ENCODE measurements at places on chromosomes 13 and 19. TPM values are rescaled to one million over a fixed set of nuclear protein-coding genes. Genes with fewer than 3 reads are reported as not detected.

DNA sequence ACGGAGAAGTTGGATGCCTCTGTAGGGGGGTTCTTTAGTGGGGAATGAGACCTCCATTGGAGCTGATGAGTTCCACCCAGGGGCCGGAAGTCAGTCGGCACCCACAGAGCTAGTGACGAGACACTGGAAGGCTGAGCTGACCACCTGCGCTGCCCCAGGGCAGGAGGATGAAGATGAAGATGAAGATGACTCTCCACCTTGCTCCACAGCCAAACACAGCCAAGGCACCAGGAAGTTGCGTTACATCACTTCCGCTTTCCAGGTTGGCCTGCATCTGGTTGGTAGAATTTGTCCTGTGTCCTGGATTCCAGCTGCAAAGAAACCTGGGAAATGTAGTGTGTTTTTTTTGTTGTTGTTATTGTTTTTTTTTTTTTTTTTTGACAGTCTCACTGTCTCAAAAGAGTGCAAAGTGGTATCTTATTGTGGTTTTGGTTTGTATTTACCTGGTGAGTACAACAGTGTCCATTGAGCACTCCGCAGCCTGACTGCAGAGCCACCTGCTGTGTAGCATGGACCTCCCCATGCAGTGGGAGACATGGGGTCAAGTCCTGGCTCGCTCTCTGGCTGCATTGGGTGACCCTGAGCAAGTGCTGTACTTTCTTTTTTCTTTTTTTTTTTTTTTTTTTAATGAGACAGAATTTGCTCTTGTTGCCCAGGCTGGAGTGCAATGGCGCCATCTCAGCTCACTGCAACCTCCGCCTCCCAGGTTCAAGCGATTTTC, 1.9 kb downstream of the TBC1D17 start:
- DNase-seq: no peak

GRCh38 chr13:19650742-19651141, 17.3 kb downstream of the MPHOSPH8 start:
- DNase-seq: no peak

DNA sequence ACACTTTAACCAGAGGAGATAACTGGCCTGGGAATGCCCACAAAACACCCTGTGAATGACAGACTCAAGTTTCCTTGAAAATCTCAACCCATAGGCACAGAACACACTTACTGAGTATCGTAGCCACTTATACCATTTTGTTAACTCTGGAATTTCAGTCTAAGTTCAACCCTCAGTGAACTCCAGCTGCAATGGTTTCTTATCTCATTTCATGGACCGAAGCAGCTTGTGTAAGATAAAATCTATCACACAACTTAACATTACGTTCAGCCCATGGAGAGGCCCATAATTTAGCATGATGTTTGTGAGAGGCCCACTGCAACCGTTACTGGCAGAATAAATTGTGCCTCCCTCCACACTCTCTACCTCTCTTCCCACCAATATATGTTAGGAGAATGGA, 323.0 kb downstream of the DNAJC15 start:
- no peak for DNase-seq

DNA sequence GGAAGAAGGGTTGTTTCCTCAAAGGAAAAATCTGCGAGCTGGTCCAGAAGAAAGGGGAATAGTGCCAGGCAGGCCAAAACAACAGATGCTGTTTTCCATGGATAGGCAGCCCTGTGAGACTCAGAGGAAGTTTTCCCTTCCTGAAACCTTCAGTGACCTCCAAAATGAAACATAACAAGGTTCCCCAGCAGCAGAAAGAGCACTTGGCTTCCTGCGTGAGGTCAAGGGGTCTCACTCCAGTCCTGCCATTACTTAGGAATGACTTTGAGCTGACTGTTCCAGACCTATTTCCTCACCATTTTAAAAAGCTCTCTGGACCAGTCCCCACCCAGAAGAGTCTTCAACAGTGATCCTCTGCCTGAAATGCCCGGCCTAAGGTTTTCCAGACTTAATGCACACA, 104.6 kb upstream of the IPO5 start:
- DNase-seq: no peak

DNA sequence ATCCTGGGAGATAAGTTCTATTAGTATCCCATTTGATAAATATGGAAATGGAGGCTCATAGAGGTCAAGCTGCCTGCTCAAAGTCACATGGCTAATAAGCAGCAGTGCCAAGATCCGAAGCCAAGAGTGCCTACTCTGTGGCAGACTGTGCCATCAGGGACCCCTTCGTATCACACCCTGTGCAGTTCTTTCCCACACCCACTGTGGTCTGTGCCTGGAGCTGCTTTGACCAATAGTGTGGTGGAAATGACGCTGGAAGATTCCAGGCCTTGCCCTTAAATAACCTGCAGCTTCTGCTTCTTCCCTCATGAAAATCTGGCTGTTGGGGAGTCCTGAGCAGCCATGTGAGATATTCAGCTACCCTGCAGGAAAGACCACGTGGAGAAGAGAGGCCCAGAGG, 10.1 kb downstream of the OPA3 start:
- no peak for DNase-seq

DNA sequence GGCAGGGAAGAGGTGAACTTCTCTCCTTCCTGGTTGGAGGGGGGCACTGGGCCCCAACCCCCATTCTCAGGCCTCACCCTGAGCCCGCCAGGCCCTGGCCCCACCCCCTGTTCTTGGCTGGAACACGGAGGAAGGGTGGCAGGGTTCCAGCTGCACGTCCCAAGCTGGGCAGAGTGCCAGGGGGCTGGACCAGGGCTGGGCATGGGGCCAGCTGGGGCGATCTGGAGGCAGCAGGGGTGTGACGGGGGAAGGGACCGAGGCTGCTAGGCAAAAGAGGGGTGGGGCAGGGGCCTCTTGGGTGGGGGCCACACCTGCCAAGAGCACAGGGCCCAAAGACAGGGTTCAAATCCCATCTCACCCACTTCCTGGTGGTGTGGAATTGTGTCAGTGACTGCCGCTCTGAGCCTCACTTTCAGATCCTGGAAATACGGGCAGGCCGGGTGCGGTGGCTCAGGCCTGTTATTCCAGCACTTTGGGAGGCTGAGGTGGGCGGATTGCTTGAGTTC, 2.2 kb downstream of the HIF3A start:
- no peak for DNase-seq

DNA sequence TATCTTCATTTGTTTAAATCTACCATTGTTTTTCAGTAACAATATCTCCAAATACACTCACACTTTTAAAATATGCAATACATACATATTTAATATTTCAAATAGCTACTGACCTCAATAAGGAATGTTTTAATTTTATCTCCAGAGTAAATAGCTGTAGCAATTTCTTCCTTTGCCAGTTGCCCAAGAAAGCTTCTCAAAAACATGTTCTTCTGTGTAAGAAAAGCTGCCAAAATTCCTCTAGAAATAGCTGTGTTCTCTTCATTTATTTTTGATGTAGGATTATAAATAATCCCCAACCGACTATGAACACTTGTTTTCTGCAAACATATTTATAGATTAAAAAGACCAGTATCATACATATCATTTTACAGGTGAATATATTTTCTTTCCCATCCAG, 150.5 kb downstream of the UGGT2 start:
- DNase-seq: no peak

DNA sequence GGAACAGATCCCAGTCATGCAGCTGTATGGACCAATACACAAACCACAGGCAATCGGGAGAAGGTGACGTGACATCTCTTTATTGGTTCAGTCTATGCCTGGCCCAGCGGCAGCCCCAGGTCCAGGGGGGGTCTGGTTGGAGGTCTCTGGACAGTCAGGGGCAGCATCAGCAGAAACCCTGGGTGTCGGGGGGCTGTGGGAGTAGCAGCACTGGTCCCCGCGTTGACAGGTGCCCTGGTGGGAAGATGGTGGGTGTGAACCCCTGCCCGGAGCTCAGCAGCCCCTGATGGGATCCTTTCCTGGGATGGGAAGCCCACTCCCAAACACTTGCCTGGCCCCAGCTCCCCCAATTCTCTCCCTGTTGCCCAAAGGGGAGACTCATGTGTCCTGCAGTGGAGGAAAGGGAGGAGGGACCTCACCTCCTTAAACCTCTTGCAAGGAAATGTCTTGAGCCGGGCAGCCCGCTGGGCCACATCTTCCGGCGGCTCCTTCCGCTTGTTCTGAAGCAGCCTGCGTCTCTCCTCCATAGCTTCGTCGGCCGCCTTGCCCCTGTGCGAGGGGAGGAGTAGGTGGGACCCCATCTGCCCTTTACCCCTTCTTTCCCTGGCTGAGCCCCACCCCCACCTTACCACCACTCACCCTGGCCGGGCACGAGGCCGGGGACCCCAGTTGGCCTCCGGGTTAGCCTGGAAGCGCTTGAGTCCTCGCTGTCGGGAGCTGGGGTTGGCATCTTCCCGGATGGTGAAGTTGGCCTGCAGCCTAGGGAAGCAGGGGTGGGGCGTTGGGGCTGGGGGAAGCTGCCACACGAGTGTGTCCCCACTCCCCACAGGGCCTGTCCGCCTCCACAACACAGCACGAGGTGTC, 2.4 kb upstream of the LYL1 start:
- peak; percentile 28 for DNase-seq

- DNase-seq: no peak
These were observed 64.9 kb downstream of the CRYL1 start for GRCh38 chr13:20460761-20461160.

- no peak for DNase-seq
These were observed 42.9 kb upstream of the PCDH9 start for GRCh38 chr13:67273001-67273400.

- DNase-seq: no peak
These were observed 34.1 kb upstream of the KLF12 start for GRCh38 chr13:74168263-74168675.

- no peak for DNase-seq
These were observed 1.7 kb downstream of the SPRED3 start for GRCh38 chr19:38389957-38390924.

GRCh38 chr13:32881074-32881776, 135.0 kb upstream of the KL start:
- DNase-seq: no peak

DNA sequence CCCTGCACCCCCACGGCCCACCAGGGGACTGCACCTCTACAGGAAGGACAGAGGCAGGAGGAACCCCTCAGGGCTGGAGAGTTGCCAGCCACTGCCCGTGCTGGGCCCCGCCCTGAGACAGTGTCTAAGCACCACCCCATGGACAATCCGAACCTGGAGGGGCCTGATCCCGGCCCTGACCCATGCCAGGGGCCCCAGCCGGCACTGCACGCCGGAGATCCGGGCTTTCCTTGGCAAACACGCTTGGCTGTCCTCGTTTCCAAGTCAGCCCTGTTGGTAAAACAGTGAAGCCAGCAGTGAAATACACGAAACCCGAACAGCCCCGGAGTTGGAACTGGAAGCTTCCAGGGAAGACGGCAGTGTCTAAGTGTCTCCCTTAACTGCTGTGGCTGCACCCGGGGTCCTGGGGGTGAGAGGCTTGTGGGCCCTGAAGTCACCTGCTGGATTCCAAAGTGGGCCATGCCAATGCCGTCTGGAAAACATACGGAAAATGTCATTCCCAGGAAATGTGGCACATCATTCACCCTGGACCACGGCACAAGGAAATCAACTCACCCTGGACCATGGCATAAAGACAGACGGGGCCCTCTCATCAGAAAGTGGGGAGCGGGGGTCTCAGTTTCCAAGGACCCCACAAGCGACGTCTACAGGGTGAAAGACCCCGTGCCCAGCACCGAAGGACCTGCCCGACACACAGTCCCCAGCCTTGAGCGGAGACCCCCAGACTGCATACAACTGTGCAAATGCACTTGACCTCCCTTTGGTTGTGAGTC, 30.9 kb downstream of the RASA3 start:
- DNase-seq: no peak

DNA sequence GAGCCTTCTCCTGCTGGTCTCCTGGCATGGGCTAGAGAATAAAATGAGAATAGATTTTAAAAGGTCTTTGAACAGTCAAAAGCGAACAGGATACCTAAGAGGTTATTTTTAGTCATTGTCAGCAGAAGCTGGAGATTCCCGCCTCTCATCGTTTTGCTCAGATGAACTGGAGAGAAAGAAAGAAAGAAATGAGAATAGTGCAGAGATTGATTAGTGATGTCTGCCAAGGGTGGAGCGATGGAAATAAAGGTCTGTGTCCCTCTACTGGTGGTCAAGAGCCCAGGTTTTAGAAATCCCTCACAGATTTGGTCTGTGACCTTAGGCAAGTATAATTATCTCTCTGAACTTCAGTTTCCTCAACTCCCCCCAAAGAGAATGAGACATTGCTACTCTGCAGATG, 5.3 kb downstream of the NCAN start:
- DNase-seq: no peak

DNA sequence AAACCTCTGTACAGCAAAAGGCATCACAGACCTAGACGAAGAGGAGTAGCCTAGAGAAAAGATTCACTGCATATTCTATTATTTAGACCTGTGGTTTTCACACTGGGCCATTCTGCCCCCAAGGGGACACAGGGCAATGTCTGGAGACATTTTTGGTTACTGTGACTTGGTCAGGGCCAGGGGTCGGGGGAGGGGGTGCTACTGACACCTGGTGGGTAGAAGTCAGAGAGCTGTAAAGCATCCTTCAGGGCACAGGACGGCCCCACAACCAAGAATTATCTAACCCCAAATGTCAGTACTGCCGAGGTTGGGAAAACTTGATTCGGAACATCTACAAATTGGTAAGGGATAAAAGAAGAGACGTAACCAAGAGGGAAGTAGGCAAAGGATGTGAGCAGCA, 11.3 kb downstream of the ELAVL1 start:
- no peak for DNase-seq

DNA sequence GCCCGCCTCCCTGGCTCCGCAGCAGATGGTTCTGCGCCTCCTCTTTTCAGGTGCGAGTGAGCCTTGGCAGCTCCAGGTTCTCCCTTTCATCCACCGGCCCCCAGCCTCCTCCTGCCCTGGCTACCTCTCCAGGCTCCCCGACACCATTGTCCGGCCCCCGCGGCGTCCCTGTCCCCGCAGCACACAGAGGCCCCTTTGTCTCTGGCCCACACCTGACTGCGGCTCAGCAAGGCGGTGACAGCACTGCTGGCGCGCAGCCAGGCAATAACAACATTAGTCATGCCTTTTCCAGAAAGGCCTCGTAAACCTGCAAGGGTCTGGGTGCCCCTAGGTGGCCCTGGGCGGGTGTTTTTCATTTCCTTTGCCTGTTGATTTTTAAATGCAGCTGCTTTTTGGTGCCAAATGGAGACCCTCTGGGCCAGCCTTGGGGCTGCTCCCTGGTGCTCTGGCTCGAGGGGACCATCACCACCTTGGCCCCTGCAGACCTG, 73.2 kb upstream of the MEDAG start:
- DNase-seq: no peak

Gene LILRB3
- polyA plus RNA-seq: not detected

Gene IZUMO2
- polyA plus RNA-seq: not detected

Gene PSG3
- not detected for polyA plus RNA-seq

Gene ATXN8OS
- polyA plus RNA-seq: not detected

Gene MISP3
- polyA plus RNA-seq: 0.18 TPM

Gene ATCAY
- polyA plus RNA-seq: not detected

Gene SLC8A2
- not detected for polyA plus RNA-seq

Gene TLE6
- polyA plus RNA-seq: not detected

Gene AP2S1
- 60.4 TPM for polyA plus RNA-seq

Gene ZNF541
- 0.58 TPM for polyA plus RNA-seq

All from naive thymus-derived CD4-positive, alpha-beta T cell (primary cell).